ENCODE measurements at places on chromosomes 12 and 14.
A peak's percentile ranks its signal among the peaks of the same experiment; 100 is the strongest.

GRCh38 chr12:68497702-68498101, 113.0 kb upstream of the RAP1B start:
- peak; percentile 47 for DNase-seq

DNA sequence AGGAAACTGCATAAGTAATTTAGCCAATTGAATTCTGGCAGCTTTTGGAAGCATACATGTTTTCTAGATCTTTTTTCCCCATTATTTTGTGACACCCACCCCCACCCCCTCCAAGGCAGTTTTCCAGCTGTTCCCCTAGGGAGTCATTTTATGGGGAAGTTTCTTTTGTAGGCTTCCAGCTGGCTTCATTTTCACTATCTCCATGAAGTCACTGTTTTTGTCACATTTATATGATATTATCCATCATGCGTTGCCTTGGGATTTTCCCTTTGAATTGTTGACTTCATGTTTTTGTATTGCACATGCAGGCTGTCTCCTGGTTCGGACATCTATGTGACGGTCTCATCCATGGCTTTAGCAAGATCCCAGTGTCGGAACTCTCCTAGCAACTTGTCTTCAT, 233.6 kb upstream of the RGS6 start:
- DNase-seq: no peak

GRCh38 chr12:120238839-120239445, 26.6 kb downstream of the PXN start:
- no peak for DNase-seq

DNA sequence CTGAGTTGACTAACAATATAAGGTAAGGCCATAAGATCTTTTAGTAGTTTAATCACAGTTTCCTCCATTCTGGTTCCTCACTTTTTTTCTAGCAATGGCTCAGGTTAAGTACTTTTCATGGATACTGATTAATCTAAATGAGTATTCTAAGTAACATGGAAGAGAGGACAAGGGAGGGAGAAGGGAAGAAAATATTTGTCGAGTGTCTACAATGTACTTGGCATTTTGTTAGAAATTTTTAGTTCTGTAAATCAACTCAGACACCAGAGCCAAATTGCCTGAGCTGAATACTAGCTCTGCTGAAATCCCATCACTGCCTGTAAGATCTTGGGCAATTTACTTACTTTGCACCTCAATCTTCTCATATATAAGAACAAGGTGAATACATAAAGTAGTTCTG, 20.2 kb downstream of the RERG start:
- no peak for DNase-seq

DNA sequence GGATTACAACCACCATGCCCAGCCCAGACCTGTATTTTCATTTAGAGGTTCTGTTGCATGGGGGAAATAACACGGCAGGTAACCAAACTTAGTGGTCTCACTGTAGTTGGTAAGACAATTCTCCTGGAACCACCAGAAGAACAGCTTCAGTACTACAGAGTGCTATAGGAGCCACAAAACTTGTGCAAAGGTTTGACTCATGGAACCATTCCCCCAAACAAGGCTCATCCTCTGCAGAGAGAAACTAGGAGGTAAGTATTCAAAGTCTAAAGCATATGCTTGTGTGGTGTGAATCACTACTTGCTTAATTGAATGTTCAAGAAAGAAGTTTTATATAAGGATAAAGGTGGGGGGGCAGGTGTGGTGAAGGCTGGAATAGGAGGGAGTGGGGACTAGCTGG, 58.7 kb downstream of the GNS start:
- DNase-seq: no peak

DNA sequence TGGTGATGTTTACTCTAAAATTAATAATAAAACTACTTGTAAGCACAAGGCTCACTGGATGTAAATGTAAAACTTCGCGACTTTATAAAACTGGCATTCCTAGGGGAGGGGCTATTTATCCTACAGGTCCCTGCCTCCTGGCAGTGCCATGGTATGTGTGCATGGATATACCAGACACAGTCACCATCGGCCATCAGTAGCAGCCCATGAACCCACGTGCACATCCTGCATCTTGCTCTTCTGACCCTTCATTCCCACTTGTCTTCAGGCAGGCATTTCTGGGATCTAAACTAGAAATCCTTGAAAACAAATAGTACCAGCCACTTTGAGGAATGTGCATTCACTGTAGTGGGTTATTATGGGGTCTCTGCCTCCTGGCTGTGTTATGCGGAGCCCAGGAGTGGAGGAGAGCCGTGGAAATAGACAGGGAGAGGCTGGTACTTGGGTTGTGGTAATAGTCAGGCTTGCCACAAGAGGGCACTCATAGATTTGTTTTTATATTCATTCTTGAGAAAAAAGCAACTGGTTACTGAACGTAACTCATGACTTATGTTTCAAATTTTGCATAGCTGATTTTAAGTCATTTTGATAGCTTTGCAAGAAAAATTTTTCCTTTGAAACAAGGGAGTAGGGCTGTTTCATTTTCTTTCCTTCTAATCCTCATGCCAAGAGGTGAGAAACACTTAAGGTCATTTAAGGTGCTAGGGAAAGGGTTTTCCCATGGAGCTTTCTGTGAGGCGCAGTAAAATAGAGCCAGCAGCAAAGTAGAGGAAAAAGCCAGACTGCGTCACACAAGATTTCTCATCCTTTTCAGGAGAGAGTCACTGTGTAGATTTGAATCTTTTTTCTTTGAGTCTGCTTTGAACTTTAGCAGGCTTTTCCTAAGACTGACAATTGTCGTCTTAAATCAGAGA, 17.4 kb upstream of the GALNT16 start:
- DNase-seq: peak; percentile 45

- no peak for DNase-seq
These were observed 12.1 kb upstream of the ESPL1 start for GRCh38 chr12:53255996-53256395.

GRCh38 chr12:111777345-111778045, 10.8 kb downstream of the ALDH2 start:
- no peak for DNase-seq

DNA sequence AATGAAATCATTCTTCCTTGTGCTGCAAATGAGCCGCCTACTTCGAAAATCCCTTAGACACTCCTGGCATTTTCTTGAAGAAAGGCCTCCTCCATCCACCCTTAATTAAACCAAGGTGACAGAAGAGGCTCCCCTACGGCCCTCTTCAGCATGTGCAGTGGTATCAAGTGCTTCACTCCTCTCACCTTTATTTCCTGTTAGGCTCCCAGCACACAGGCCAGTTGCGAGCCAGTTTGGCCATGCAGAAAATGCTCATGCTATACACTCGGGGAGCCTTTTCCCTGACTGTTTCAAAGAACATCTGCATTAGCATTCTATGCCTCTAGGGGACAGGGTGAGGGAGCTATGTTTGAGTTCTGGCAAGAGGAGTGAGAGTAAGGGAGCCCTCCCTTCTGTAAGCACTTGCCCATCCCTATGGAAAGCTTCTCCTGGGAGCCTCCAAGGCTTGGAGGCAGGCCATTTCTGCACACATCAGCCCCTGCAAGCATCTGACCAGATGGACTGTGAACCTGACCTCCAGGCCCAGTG, 291.5 kb downstream of the RPS29 start:
- no peak for DNase-seq

- no peak for DNase-seq
These were observed at the start of gene GALNT16 for GRCh38 chr14:69259527-69260189. TSS of gene GALNT16 (plus strand) at chr14:69260158. CDS start at chr14:69260291, 133 bp downstream.

- DNase-seq: no peak
These were observed 90.8 kb upstream of the DAAM1 start for GRCh38 chr14:59097681-59098080.

DNA sequence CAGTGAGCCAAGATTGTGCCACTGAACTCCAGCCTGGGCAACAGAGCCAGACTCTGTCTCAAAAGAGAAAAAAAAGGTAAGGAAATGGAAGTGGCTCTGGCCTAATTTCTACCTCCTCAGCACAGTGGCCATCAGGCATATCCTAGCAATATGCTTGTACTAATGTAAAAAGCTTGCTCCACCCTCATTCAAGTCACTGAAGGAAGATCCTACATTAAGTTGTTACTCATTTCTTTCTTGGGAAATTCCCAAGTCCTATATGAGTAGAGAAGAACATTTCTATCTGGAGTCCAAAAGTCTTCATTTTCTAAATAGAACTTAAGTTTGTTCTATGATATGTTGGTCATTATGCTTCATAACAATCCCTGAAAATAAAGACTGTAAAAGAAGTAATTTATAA, 67.3 kb upstream of the HOXC13 start:
- DNase-seq: no peak

DNA sequence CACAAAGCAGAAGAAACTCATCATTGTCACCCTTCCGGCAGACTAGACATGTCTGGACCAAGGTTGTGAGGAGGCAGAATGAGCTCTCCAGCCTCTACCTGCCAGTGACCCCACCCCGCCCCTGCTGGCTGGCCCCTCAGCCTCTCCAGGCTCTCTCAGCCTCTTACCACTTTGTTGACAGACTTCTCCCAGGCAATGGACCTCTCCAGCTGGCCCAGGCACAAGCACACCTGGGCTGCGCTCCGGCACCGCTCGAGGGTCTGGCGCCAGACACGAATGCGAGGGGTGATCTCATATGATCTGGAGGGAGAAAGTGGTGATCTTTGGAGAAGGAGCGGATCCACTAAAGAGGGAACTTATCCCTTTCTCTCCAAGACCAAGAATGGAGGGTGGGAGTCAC, 30.3 kb downstream of the BAZ2A start:
- no peak for DNase-seq

DNA sequence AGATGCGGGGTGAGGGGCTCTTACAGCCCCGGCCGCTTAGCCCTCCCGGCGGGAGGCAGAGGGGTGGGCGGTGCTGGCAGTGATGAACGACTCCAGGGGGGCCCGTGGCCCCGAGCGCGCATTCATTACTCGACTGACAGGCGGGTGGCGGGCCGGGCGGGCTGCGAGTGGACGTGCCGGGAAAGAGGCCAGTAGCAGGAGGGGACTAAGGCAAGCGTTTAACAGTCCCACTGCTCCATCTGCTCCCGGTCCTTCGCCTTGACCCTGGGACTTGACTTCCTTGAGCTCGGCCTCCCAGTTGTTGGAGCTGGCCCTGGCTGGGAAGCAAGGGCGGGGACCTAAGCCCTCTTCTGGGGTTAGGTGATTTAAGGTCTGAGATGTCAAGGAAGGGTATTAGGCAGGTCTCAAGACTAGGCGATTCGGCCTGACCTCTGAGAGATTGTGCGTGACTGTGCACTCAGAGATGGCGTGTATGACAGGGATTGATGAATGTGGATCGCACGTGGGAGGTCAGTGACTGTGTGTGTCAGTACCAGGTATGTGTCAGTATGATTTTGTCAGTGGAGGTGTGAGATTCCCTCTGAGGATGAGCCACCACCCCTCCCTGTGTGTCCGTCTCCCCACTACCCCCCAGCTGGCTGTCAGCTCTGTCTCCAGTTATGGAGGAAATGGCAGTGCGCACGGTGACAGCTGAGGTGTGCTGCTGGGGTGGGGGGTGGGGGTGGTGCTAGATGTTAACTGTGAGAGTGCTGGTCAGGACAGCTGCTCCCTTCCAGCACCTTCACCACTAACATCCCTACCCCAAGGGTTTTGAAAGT, 3.6 kb upstream of the DNAJC22 start:
- no peak for DNase-seq

DNA sequence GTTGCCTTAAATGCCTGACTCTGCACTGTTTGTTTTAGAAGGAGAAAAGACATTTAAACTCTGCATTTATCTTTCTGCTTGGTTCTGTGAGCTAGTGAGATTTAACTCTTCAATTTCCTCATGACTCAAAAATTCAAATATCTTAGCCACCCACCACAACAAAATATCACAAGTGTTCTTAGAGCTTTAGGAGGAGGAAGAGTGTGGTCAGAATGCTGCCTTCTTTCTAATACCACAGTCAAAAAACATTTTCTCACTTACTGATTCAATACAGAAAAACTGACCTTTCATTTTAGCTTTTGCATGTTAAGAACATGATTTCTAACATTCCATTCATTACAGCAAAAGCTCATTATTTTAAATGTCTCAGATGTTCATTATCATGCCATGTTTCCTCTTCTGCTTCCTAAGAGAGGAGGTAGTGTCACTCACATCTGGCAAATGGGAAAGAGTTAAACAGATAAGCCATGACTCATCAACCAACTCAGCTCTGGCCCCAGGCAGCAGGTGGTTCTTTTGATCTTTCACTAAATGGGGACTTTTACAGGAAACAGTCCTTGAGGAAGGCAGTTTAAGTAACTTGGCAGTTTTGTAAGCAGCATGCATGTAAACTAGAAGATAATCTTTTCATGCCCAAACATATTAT, 56.4 kb upstream of the RNU6-8 start:
- DNase-seq: no peak

- no peak for DNase-seq
These were observed 78.2 kb downstream of the HMGA2 start for GRCh38 chr12:65902500-65902899.

DNA sequence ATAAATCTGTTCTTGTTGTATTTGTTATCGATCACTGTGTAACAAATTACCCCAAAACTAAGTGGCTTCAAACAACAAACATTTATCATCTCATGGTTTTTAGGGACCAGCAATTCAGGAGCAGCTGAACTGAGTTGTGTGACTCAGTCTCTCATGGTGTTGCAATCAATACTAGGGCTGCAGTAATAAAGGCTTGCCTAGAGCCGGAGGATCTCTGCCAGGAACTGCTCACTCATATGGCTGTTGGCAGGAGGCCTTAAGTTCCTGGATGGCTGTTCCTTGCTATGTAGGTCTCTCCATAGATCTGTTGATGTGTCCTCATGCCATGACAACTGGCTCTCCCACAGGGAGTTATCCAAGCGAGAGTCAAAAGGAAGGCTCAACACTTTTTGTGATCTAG, 3.8 kb upstream of the PSMC6 start:
- DNase-seq: no peak

DNA sequence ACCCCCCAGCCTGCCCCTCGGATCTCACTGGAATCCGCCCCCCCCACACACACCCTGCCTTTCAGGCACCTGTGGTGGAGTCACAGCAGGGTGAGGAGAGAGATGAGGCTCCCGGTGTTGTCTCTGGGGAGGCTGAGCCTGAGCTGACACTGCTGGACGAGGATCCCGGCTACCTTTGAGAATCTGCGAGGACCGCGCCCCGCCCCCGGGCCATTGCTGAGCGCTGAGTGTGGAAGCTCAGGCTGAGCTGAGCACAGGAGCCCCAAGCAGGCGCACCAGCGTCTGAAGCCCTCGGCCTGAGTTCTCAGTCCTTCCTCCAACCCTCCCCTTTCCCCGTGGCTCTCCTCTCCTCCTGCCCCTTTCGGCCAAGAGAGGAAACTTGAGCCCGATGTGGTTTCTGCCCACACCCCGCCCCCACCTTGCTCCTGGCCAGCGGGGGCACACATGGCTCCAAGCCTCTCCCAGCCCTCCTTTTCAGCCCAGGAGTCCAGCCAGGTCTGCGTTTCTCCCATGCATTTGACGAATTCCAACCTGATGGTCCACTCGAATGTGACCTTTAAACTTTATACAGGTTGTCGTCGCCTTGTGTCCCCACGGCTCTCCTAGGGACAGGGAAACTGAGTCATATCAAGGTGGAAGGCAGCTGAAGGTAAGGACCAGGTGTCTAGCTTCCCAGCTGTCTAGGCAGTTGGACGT, at the start of gene NFE2:
TSS of gene NFE2 (minus strand) at position 284 of the 696 bp plus-strand sequence. CDS start 5,767 bp downstream, outside the sequence.
- no peak for DNase-seq

GRCh38 chr12:13000925-13001774, 1.1 kb upstream of the HEBP1 start:
- DNase-seq: peak; percentile 50

GRCh38 chr14:76311079-76311758, 64.7 kb upstream of the ESRRB start:
- no peak for DNase-seq

- no peak for DNase-seq
These were observed 36.7 kb upstream of the RMST start for GRCh38 chr12:97425802-97426491.

GRCh38 chr12:44875417-44875953, 630 bp downstream of the NELL2 start:
- no peak for DNase-seq

GRCh38 chr12:88375306-88376305, 204.7 kb downstream of the KITLG start:
- DNase-seq: no peak

- DNase-seq: no peak
These were observed 142.5 kb upstream of the LMNTD1 start for GRCh38 chr12:25695574-25695973.
